ENCODE measurements at places on chromosomes 1 and 21. TPM values are rescaled to one million over a fixed set of nuclear protein-coding genes. Genes with fewer than 3 reads are reported as not detected.

The AK4 gene
- total RNA-seq: 58.0 TPM

The PYCR2 gene
- total RNA-seq: 103 TPM

The AKNAD1 gene
- not detected for total RNA-seq

The KLHL17 gene
- 28.3 TPM for total RNA-seq

The C1QTNF12 gene
- 1.5 TPM for total RNA-seq

The KRTAP19-3 gene
- total RNA-seq: not detected

The RGS16 gene
- total RNA-seq: 37.8 TPM

The RUNX3 gene
- 186 TPM for total RNA-seq

The LORICRIN gene
- total RNA-seq: not detected

The CFAP74 gene
- not detected for total RNA-seq

The CRP gene
- not detected for total RNA-seq

The DENND2D gene
- 263 TPM for total RNA-seq

The GBP1 gene
- total RNA-seq: 209 TPM

The DMBX1 gene
- 0.07 TPM for total RNA-seq

The FCRL3 gene
- 0.12 TPM for total RNA-seq

The WNT2B gene
- total RNA-seq: 0.27 TPM

The ADCY10 gene
- 0.07 TPM for total RNA-seq

The RHBG gene
- total RNA-seq: not detected

The PRAMEF17 gene
- not detected for total RNA-seq

The TFF2 gene
- total RNA-seq: not detected
